ENCODE measurements at places on chromosomes 2 and 18. TPM values are rescaled to one million over a fixed set of nuclear protein-coding genes. Genes with fewer than 3 reads are reported as not detected.

Gene PLGLB1
- 0.81 TPM for total RNA-seq

Gene MZT2A
- 69.3 TPM for total RNA-seq

Gene PUM2
- total RNA-seq, result 54.6 TPM

GRCh38 chr18:68991286-68991685, 193.4 kb downstream of the CCDC102B start:
- no peaks in the 10 kb centered on the region for H3K27me3 ChIP-seq
- H3K4me3 ChIP-seq, result no peak overlapping the region
- DNase-seq, result no peak
- H3K4me1 ChIP-seq, result no peaks in the 10 kb centered on the region

DNA sequence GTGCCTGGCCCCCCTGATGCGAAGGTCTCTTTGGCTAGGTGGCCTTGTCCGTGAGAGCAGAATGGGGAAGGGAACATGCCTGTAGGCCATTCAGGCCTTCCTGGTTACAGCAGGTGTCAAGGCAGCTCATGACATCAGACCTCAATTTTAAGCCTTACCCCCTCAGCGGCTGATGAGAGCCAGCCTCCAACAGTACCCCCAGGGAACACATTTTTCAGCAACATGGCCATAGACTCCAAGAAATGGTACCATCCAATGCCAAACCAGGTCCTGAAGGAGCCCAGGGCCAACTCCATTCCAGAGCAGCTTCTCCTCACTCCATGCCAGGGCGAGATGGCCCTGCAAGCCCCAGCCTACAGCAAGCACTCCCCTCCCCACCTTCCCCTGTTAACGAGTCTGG, 199.2 kb downstream of the SMAD2 start:
- no peak overlapping the region for H3K4me3 ChIP-seq
- H3K4me1 ChIP-seq, result no peaks in the 10 kb centered on the region
- no peaks in the 10 kb centered on the region for H3K36me3 ChIP-seq
- H3K27me3 ChIP-seq, result no peaks in the 10 kb centered on the region
- no peak overlapping the region for H3K27ac ChIP-seq
- DNase-seq, result no peak

GRCh38 chr2:24985511-24985910, 13.8 kb upstream of the DNAJC27 start:
- H3K4me3 ChIP-seq, result no peak overlapping the region
- H3K27ac ChIP-seq, result no peak overlapping the region
- H3K4me1 ChIP-seq, result no peaks in the 10 kb centered on the region
- H3K36me3 ChIP-seq, result no peaks in the 10 kb centered on the region

- H3K36me3 ChIP-seq, result no peaks in the 10 kb centered on the region
- DNase-seq, result no peak
- no peaks in the 10 kb centered on the region for H3K27me3 ChIP-seq
- H3K4me1 ChIP-seq, result no peaks in the 10 kb centered on the region
These were observed 948.7 kb downstream of the TSN start for GRCh38 chr2:122704109-122704563.

DNA sequence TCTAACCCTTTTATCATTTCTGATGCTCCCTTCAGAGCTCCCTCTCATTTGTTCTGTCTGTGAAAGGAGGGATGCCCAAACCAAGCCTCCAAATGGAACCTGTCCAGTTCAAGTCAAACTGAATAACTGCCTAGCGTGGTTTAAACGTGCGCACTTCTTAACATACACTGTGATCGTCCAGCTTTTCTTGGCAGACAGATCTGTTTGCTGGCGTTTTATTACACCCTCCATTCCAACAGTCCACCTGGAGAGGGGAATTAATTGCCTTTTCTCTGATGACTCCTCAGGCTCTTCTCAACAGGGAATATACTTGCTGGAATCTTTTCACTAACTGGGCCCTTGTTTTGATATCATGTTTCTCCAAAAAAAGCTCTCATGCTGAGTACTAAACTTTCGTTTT, 379.2 kb upstream of the POU3F3 start:
- DNase-seq, result no peak
- H3K27ac ChIP-seq, result no peak overlapping the region

DNA sequence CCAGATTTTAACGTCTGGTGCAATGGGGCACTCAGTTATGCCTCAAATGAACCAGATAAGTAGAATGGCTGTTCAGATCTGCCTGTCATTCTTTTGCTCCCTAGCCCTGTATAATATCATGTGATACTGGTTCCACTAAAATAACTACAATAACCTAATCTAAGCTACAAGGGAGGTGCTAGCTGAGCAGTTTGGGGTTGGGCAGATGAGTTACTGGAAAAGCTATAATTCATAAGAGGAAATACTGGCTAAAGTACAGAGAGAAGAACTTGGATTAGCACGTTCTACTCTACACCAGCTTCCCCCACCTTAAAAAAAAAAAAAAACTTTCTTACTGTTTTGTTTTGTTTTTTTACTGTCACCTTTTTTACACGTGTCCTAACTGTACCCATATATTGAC, 183.3 kb upstream of the NRP2 start:
- no peak for DNase-seq
- H3K27me3 ChIP-seq, result no peaks in the 10 kb centered on the region
- peaks cover 26% of the 10 kb centered on the region for H3K4me1 ChIP-seq
- no peak overlapping the region for H3K4me3 ChIP-seq

GRCh38 chr18:13220361-13220991, 1.9 kb downstream of the LDLRAD4 start:
- H3K4me3 ChIP-seq, result no peak overlapping the region
- no peak overlapping the region for H3K27ac ChIP-seq
- no peaks in the 10 kb centered on the region for H3K36me3 ChIP-seq
- no peaks in the 10 kb centered on the region for H3K27me3 ChIP-seq
- DNase-seq, result no peak
- H3K4me1 ChIP-seq, result no peaks in the 10 kb centered on the region

DNA sequence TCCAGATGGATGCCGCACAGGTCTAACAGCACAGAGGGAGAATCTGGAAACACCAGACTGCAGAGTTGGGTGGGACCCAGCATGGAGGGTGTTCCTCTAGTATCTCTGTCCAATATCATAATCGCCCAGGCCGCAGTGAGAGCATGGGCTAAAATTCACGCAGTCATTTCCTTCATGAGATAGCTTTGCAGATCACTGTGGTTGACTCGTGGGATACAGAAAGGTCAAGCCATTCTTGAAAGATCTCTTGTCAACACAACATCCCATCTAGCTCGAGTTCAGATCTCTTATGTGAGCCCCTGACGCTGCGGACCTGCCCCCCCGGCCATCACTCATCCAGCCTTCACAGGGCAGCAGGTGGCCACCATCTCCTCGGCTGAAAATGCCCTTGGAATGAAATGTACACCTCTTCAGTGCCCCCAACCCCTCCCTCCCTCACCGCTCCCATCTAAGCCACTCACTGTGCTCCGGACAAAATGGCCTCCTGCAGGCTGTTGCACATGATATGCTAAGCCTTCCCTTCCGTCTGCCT, 45.9 kb downstream of the FOSL2 start:
- H3K4me1 ChIP-seq, result peaks cover 16% of the 10 kb centered on the region
- no peaks in the 10 kb centered on the region for H3K27me3 ChIP-seq
- no peak overlapping the region for H3K27ac ChIP-seq

- peak; percentile 75 for DNase-seq
- H3K27ac ChIP-seq, result no peak overlapping the region
- H3K4me1 ChIP-seq, result peaks cover 34% of the 10 kb centered on the region
- H3K36me3 ChIP-seq, result no peaks in the 10 kb centered on the region
- H3K27me3 ChIP-seq, result peaks cover 10% of the 10 kb centered on the region
These were observed 61.8 kb upstream of the GPR45 start for GRCh38 chr2:105179469-105180372.

DNA sequence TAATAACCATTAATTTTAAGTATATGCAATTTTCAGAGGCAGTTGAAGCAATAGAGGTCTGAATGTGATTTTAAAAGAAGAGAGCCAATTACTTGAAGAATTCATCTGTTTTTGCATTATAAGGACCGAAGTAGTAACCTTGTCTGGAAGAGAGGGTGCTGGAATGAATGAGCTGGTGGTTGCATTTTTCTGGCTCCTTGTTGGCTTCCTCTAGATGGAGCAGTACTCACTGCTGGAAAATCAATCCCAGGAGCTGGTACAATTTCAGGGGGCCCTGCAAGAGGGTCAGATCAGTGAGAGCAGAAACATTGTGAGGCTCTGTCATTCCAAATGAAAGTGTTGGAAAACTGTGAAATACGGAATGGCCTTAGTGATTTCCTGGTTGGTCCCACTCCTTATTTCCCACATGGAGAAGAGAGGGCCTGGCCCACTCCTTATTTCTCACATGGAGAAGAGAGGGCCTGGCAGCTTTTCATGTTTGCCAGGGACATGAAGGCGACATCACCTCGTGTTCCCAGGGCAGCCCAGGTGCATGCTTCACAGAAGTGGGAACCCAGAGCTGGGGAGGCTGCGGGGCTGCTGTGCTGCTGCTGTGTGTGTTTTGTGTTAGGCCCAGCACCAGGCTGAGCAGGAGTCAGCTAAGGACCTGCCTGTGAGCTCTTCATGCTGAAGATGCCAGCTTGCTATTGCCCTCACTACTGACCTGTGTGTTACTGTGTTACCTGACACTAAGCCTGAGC, 197.4 kb downstream of the SNTG2 start:
- DNase-seq, result no peak
- no peaks in the 10 kb centered on the region for H3K27me3 ChIP-seq
- no peaks in the 10 kb centered on the region for H3K36me3 ChIP-seq
- no peaks in the 10 kb centered on the region for H3K4me1 ChIP-seq

DNA sequence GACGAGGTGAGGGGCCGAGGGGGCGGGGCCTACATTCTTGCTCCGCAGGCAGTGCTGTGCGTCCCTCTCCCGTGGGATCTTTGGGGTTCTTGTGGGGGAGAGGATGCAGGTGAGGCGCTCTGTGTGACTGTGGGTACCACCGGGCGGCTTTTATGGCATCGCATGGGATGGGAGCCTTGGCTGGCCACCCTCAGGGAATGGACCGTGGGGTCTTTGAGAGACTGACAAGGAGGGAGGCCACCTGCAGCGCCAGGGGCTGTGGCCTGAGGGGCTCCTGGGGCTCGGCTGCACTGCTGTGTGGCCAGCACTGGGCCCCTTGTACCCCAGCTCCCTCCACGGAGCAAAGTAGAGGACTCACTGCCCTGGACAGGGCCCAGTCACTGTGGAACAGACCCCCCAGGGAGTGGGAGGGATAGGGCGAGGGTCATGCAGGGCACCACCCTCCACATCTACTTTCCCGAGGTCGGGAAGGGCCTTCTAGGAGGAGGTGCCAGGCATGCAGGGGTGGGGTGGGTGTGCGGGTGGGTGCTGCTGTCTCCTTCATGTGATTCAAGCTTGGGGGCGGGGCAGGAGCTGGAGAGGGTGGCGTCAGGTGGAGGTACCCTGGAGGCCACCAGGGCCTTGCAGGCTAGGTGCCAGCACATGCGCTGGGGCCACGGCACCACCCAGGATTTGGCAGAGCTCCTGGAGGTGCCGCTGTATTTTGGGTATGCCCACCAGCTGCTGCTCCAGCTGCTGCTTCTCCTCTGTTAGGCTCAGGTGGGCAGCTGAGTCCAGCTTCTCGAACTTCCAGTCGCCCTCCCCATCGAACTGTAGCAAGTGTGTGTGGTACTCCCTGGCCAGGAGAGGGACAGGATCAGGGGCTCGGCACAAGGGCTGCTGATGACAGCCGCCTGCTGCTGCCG, 1072.4 kb downstream of the RPIA start:
- no peaks in the 10 kb centered on the region for H3K36me3 ChIP-seq
- H3K4me1 ChIP-seq, result no peaks in the 10 kb centered on the region
- DNase-seq, result no peak
- no peaks in the 10 kb centered on the region for H3K27me3 ChIP-seq
- no peak overlapping the region for H3K27ac ChIP-seq

All from SJCRH30 (cell line).